ENCODE measurements at places on chromosomes 3 and 15.

GRCh38 chr3:39809181-39809994, at the start of gene MYRIP:
Gene MYRIP, plus strand, starts transcription at chr3:39809609. Its CDS starts 91,208 bp downstream, at chr3:39900817.
- no peak for DNase-seq

DNA sequence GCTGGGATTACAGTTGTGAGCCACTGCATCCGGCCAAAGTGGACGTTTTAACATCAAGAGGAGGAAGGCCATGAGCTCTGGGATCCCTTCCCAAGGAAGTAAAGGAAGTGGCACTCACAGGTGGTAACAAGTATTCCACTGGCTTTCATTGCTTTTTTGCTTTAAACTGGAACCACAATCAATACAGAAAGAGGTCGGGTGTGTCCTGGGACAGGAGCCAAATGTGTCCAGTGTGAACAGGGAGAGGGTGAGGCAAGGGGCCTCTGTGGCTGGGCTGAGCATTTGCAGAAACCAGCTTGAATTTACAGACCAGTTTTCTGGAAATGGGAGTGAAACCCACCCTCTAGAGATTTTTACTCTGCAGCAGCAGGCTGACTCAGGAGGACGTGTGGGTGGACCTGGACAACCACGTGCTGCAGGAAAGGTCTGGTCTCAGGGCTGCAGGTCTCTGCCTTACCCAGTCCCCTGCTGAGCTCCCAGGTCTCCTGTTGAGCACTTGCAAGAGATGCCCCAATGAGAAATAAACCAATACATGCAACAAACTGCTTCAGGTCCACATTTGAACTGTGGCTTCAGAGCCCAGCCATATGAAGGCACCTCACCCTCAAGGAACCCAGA, 42.8 kb upstream of the TMEM115 start:
- DNase-seq, result no peak

DNA sequence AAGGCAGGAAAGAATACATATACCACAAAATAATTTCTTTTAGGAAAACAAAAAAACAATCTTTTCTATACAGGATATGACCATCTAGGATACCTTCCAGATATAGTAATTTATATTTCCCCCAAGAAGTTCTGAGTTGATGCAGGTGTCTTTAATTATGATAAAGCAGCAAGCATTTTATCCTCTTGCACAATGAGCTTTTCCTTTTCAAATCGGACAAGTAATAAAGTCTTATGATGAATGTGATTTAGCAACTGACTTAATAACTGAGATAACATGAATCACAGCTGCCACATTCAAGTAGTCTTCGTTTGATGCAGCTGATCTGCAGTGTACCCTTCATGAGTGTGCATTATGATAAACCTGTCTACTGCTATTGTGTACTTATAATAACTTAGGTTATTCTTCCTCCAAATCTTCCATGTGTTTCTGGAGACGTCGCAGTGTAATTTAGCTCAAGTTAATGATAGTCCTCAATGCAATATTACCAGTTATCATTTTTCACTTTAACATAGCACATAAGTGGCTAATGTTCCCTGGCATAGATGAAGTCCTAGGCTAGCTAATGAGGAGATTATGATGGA, 260.3 kb upstream of the MRPL3 start:
- no peak for DNase-seq

GRCh38 chr15:78951841-78952238, 7.0 kb upstream of the CTSH start:
- DNase-seq, result no peak

- DNase-seq, result no peak
Observed at GRCh38 chr3:27194861-27195483, 174.2 kb downstream of the NEK10 start.

All from stimulated activated CD4-positive, alpha-beta T cell treated with anti-CD3 and anti-CD28 coated beads, TNF-alpha, amount 100 ng/mL, for 1 hour (primary cell).